ENCODE measurements at places on chromosomes 12 and 14.

DNA sequence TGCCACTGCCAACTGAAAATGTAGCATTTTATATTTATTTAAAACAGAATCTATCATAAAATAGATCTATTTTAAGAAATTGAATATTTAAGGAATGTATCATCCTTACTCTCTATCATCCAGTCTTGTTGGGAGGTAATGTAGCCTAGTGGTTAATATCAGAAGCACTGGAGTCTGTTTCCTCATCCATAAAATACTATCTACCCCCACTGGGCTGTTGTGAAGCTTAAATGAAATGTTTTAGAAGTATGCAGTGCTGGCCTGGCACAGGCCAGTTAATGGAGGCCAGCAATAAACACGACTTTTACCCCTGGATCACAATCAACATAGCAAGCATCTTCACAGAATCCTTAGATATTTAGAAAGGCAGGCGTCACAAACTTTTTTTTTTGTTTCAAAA, 188.0 kb downstream of the CAND1 start:
- no peak for DNase-seq

- no peak for DNase-seq
These were observed 29.1 kb downstream of the SLC16A7 start for GRCh38 chr12:59624732-59625460.

- no peak for DNase-seq
These were observed 23.8 kb upstream of the STK38L start for GRCh38 chr12:27220055-27220987.

DNA sequence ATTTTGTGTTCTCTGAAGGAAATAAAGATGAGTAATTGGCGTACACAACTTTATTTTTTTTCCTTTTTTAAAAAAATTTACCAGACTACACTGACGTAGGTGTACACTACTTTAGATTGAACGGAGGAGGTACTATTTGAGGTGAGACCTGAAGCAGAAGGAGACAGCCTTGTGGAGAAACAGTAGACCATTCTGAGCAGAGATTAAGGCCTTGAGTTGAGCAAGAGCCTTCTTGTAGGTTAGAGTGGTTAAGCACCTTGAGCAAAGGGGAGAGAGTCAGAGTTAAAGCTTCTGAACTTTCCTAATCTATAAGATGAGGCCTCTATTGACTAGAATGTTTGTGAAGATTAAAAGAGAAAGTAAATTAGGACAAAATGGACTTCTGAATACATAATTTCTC, 2.5 kb downstream of the LEMD3 start:
- DNase-seq: no peak

- DNase-seq: no peak
These were observed 21.0 kb downstream of the EEA1 start for GRCh38 chr12:92908108-92908507.

GRCh38 chr12:7122811-7123769, 5.6 kb downstream of the RBP5 start:
- DNase-seq: no peak

DNA sequence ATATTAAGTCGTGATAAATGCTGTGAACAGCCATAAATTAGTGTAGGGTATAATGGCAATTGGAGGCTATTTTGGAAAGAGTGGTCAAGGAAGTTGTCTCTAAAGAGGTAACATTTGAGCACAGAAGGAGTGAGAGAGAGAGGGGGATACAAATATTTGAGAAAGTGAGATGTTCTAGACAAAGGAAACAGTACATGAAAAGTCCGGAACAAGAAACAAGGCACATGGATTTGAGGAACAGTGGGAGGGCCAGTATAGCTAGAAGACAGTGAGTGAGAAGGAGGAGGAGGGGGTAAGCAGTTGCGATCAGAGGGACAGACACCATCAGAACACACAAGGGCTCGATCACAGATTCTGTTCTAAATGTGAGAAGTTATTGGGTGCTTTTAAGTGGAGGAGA, 20.1 kb upstream of the RNASE12 start:
- DNase-seq: no peak

- no peak for DNase-seq
These were observed 11.5 kb upstream of the CHD4 start for GRCh38 chr12:6618483-6619225.

DNA sequence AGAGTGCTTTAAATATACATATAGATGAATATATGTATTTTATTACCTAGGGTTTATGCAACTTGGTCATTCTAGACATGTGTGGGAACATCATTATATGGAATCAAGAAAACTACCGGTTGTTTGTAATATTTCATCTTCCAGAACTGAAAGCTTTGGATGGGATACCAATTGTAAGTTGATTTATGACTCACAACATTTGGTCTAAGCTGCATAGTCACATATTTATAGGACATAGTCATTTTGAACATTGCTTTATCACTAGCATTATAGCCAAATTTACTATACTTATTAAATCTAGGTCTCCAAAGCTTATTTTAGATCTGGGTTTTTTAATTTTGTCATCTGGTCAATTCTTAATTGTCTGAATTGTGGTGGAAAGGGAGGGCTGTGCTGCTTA, 83.7 kb upstream of the PCNX4 start:
- no peak for DNase-seq

DNA sequence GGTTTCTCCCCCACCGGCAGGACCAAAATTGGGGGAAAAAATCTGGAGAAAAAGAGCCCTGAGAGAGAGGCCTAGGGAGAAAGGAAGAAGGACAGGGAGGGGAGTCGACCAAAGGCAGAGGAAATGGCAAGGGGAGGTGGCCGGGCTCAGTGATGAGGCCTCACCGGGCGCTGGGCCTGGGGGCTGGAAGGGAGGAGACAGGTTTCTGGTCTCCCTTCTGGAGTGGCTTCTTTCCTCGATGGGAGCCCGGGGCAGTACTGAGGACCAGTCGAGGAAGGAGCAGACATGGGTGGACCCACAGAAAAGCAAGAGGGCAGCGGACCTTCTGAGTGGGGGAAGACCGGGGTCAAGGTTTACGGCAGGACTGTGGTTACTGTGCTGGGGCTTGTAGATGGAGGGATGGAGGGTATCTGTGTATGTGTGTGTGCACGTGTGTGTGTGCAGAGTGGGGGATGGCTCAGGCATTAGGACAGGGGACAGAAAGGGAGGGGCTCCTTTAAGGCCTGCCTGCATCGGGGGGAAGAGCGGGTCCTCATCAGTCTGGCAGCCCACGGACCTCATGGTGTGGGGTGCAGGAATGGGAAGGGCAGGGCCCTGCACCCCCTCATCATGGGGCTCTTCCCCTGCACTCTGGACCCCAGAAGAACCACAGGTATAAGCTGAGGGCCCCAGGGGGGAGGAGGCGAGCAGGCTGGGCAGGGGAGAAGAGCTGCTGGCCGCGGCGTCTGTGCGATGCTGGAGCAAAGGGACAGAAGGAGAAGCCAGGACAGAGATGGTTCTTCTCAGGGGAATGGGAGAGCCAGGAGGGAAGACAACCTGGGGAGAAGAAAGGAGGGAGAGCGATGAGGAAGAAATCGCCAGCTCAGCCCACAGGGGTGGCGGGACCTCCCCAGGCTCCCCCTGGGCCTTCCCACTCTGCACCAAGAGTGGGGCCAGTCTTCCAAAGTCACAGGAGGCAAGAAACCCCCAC, 15.1 kb upstream of the RPLP0 start:
- no peak for DNase-seq

DNA sequence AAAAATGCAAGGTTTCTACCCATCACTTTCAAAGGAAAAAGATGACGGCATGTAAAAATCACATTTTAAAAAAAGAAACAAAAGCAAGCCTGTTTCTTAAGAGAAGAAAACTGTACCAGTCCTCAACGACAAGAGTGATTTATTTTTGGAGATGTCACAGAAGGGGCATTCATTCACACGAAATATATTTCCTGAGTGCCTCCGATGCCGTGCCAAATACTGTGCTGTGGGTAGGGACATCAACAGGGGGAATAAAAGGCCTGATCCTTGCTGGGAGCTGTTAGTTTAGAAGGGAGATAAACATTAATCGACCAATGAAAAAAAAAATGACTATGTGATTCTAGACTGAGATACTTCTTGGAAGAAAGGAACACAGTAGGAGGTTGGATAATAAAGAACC, 297.5 kb upstream of the SOX5 start:
- DNase-seq: no peak
